IPS DF 6.9 (cell line): ENCODE measurements at places on chromosomes 11 and 22.

DNA sequence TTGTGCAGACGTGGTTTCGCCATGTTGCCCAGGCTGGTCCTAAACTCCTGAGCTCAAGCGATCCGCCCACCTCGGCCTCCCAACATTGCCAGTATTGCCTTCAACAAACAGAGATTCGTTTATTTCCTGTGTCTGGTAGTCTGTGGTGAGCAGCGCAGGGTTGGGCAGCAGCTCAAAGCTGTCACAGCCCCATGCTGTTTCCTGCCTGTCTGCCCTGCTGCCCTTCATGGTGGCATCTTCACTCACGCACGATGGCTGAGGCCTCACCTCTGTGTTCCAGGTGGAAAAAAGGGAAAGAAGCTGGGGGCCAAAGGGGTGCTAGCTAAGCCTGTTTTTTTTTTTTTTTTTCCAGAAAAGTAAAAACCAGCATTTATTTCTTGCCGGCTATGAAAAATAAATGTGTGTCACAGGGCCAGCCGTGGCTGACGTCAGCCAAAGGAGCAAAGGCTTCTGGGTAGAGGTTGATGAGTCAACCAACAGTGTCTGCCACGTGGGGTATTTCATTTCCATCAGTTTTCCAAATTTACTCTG lies 28.8 kb downstream of the TBC1D22A start:
- DNase-seq, result no peak

- DNase-seq, result no peak
These were observed 49.2 kb downstream of the APOL5 start for GRCh38 chr22:35766654-35767580.

DNA sequence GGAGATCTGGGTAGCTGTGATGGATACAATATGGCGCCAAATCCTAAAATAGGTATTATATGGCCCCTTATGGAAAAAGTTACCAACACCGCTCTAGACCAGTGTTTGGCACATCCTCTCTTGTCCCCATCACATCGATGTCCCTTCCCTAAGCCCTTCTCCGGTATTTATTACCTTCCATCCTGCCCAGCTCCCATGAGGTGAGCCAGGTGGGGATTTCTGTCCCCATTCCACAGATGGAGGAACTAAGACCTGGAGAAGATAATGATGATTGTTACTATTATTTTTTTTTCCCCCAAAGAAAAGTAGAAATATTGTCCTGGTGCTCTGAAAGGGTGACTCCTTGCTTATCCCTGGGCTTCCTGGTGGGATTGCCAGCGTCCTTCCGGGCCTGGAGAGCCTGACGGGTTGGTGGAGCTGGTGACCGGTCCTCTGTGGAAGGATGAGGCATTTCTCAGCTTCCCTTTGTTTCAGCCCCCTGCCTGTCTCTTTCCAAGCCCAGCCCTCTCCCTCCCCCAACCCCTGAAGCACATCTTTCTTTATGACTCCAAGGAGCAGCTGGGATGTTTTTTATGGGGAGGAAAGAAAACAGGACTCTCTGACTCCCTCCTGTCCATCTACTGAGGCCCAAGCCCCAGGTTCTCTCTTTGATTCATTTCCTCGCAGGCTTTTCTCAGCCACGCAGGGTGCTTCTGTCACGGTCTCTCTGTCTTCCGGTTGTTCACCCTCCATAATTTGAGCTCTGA lies 65.4 kb downstream of the TP53I11 start:
- DNase-seq, result no peak

GRCh38 chr22:47304854-47305253 lies 542.4 kb downstream of the TBC1D22A start:
- DNase-seq, result no peak

GRCh38 chr11:100525635-100526034 lies 161.5 kb upstream of the ARHGAP42 start:
- peak; percentile 29 for DNase-seq

GRCh38 chr11:81915045-81915444 lies 818.6 kb downstream of the FAM181B start:
- no peak for DNase-seq

- DNase-seq, result no peak
These were observed 15.6 kb downstream of the MOV10L1 start for GRCh38 chr22:50105208-50106100.

- DNase-seq, result no peak
These were observed 10.5 kb upstream of the MUC2 start for GRCh38 chr11:1064167-1064566.

- no peak for DNase-seq
These were observed 81.3 kb upstream of the CADM1 start for GRCh38 chr11:115585361-115586024.

- no peak for DNase-seq
These were observed 66.0 kb upstream of the KIRREL3 start for GRCh38 chr11:127066401-127067090.

- no peak for DNase-seq
These were observed 106.4 kb upstream of the SESN3 start for GRCh38 chr11:95337175-95337957.

DNA sequence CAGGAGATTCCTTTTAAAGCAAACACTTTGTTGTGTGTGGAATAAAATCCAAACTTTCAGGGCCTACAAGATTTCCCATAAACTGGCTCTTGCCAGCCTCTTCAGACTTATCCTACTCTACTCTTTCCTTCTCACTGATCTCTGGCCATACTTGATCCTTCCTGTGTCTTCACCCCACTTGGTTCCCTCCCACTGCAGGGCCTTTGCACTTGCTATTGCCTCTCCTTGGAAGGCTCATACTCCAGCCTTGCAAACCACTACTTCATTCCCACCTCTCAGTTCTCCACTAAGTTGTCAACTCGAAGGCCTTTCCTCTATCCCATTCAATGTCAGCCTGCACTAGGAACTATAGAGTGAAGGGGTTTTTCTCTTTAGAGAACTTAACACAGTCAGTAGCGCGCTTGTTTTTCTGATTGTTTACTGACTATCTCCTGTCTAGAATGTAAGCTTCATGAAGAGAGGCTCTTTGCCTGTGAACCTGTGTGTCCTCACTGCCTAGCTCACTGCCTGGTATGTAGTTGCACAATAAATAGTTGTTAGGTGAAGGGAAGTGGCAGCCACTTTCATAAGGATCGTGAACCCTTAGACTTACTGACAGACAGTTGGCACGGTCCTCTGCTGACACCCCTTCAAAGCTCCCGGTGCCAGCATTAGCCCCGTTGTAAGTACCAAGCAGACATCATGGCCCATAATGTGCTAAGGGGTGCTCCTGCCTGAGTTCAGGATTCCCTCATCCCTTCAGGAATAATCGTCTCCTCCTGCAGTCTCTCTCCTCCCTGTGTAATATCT lies 833 bp upstream of the ME3 start:
- DNase-seq, result no peak

- DNase-seq, result no peak
These were observed 28.9 kb downstream of the RAB39A start for GRCh38 chr11:107957109-107957588.

GRCh38 chr11:9016916-9017642 lies 13.3 kb upstream of the NRIP3 start:
- DNase-seq, result no peak

GRCh38 chr22:26398741-26399153 lies 30.3 kb upstream of the ASPHD2 start:
- no peak for DNase-seq

DNA sequence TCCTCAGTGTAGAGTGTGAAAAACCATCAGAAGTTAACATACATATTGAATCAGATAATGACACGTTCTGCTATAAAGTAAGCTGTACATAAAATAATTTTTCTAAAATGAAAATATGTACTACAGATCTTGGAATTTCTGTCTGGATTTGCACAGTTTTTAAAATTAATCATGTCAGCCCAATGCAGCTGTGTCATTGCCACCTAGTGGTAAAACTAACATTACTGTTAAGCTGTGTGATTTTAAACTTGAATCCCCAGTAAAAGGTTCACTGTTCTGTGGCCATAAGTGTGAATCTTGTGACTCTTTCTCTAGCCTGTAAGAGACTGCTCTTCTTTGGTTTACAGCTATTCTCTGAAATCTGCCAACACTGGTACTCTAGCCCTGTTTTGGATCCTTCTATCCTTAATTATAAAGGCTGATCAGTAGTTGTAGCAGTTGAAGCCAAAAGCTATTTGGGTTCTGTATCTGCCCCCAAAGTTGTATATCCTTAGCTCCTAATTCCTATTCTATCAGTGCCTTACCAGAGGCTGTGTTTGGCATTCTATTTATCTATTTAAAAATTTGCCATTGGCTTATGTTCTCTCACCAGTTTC lies 4.0 kb downstream of the JRKL start:
- no peak for DNase-seq

DNA sequence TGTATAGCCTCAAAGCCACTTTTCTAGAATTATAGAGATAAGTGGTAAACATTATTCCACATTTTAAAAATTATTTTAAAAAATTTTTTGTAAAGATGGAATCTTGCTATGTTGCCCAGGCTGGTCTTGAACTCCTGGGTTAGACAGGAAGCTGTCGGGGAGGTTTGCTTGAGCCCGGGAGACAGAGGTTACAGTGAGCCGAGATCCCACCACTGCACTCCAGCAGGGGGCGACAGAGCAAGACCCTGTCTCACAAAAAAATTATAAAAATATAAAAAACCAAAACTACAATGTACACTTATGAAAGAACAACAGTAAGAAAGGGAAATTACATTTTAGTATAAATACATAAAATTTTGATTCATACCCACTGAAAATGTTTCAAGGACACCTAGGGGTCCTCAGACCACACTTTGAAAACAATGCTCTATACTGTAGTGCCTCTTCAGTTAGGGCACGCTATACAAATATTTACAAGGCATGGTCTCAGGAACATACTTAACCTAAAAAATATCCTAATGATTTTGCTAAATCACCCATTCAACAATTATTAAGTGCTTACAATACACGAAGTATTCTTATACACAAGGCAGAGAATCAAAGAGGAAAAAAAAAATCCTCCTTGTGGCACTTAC lies 111.2 kb downstream of the MRTFA start:
- no peak for DNase-seq

DNA sequence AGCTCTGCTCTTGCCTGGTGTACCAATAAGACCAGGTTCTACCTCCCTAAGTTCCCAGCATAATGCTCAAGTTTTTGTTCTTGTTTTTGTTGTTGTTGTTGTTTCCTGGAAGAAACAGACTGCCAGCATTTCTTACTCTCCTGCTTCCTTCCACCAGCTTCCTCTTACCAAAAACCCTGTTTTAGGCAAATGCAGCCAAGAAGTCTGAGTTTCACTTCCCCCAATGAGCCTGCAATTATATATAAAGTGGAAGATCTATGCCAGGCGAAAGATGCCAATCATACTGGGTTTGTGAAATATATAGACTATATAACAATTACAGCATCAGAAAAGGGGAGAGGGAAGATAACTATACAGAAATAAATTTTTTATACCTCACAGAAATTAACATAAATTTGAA lies 931.5 kb upstream of the FAT3 start:
- DNase-seq, result no peak

DNA sequence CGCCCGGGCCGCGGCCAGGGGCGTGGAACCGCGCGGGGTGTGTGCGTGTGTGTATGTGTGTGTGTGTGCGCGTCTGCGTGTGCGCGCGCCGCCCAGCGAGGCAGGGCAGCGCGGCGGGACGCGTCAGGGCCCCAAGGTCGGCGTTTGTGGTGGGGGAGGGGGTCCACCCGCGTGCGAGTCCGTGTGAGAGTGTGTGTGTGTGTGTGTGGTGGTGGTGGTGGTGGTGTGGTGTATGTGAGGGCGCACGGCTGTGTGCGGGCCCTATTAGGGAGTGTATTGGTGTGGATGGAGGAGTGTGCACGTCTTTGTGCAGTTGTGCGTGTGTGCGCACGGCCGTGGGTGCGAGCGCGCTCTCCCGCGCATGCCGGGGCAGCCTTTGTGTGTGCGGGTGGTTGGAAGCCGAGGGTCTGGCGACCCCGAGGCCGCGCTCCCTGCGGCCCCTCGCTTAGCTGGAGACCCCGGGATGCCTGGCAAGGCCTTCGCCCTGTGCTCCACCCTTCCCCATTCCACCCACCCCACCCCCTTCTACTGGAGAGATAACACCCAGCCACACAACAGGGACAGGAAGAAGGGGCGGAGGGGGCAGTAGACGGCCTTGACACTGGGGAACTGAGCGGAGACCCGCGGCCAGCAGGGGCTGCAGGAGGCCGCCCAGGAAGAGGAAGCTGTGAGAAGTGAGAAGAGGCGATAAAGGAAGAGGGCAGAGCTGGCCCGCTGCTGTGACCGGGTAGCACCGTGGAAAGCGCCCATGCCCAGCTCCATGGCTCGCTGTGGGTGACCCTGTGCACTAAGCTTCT lies 528 bp upstream of the ARRB1 start:
- DNase-seq, result no peak

GRCh38 chr22:19723983-19724827 lies 866 bp downstream of the GP1BB start:
- no peak for DNase-seq

- peak; percentile 91 for DNase-seq
These were observed at the start of gene EXPH5 for GRCh38 chr11:108593214-108593922. Gene EXPH5, minus strand, starts transcription at chr11:108593768. Its CDS starts 232 bp downstream, at chr11:108593536.

GRCh38 chr22:27989758-27990450 lies 70.8 kb upstream of the PITPNB start:
- no peak for DNase-seq
